ENCODE measurements at places on chromosomes 13 and 19. TPM values are rescaled to one million over a fixed set of nuclear protein-coding genes. Genes with fewer than 3 reads are reported as not detected.

DNA sequence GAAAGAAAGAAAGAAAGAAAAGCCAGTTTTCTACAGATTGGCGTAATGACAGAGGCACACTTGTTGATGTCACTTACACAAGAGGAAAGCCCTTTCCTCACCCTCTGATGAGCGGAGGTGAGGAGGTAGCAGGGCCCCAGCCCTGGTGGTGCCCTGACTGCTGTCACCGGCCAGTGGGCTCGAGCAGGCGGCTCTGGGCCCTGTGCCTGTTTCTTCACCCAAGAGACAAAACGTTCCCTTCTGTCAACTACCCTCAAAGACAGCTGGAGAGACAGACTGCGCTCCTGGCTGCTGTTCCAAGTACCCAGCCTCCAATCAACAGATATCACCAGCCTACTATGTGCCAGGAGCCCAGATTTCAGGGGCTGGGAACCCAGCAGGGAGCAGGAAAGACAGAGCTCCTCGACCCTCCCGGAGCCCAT, 10.1 kb downstream of the EPS15L1 start:
- DNase-seq, result no peak

GRCh38 chr19:54674021-54674617, 11.3 kb downstream of the LILRB4 start:
- no peak for DNase-seq

GRCh38 chr19:35403116-35403760, 32.4 kb downstream of the GPR42 start:
- DNase-seq, result no peak

GRCh38 chr13:73580513-73581267, 521.9 kb downstream of the KLF5 start:
- DNase-seq, result no peak

Gene KCNC3
- 1.5 TPM for total RNA-seq

GRCh38 chr13:42266473-42266872, 5.5 kb upstream of the AKAP11 start:
- DNase-seq, result no peak

Gene SELENOV
- total RNA-seq, result not detected

DNA sequence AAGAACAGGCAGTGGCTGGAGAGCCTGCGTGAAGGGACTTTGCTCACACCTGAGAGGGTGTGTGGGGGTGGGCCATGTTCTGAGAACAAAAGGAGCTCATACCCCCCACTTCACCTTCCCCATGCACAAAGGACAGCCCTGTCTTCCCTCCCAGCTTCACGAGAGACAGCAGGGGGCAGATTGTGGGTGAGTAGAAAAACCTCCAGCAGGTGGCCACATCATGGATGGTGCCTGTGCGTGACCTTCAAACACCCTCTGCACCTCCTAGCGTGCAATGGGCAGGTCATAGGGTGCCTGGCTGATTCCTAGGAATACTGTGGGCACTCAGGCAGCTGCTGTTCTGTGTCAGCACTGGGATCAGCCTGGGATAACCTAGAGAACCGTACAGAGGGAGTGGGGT, 36.3 kb upstream of the PSG9 start:
- no peak for DNase-seq

Gene ZNF584
- total RNA-seq, result 4.3 TPM

Data from T-cell (primary cell).